ENCODE measurements at places on chromosomes 6 and 20.
A peak's percentile ranks its signal among the peaks of the same experiment; 100 is the strongest.

GRCh38 chr6:18350712-18351111 lies 36.4 kb upstream of the RNF144B start:
- no peak for DNase-seq

GRCh38 chr6:11322252-11322885 lies 89.9 kb upstream of the NEDD9 start:
- no peak for DNase-seq

- DNase-seq: no peak
These were observed 3.1 kb downstream of the MAN1A1 start for GRCh38 chr6:119346450-119346849.

GRCh38 chr20:32336918-32337347 lies 21.2 kb upstream of the ASXL1 start:
- no peak for DNase-seq

DNA sequence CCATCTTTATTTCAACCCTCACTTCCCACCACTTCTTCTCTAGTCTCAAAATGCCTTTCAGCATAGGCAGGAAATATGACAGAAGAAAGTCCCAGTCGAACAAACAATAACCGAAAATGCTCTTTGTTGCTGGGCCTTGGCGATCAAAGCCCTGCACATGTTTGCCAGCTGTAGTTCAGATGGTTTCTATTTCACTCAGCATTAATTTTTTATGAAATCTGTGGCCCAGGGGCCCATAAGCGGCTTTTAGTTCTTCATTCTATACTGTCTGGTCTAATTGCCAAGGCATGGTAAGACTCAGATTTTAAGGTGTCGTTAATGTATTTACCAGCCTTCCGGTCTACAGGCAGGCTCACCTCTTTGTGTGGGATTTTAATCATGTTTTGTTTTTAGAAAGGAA lies 10.9 kb upstream of the F13A1 start:
- DNase-seq: no peak

DNA sequence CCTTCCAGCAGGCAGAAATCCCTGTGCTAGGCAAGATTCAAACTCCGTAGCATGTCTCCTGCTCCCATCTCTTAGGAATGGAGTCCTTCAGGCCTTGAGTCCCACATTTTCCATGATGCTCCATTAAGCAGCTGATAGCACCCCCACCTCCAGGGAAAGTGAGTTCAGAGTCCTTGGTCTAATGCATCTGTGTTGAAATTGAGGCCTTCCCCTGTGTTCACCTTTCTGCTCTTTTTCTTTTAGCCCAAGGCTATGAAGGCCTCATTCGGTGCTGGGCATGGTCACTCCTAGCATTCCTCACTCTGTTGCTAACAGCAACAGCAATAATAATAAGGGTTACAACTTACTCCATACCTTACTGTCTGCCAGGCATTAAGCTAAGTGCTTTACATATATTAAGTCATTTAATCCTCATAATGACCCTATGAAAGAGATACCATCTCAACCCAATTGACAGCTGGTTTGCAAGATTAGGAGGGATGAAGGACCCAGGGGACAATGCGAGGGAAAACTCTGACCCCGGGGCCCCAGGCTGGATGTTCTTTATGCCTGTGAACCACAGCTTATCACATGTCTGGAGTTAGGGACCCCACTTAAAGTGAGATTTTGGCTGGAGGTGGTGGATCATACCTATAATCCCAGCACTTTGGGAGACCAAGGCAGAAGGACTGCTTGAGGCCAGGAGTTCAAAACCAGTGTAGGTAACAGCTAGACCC lies 17.5 kb upstream of the PANK2 start:
- DNase-seq: no peak

GRCh38 chr6:157358287-157358686 lies 22.7 kb upstream of the ZDHHC14 start:
- DNase-seq: no peak

GRCh38 chr20:17850684-17851026 lies 117.9 kb downstream of the SNX5 start:
- DNase-seq: no peak

DNA sequence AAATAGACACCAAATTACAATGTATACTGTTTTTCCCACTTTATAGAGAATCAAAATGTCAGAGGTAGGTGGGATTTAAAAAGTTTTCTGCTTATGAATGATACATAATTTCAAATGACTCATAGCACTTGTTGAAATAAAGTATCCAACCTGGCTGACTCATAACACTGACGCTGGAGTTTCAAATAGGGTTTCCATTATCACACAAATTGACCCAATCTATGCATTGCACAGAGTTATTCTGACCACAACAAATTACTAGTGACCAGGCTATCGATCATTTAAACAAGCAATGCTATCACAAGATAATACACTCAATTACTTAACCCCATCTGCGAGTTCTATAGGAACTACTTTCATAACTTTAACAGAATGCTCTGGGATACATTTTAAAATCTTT lies 31.9 kb upstream of the PRELID3B start:
- no peak for DNase-seq

- DNase-seq: peak; percentile 34
These were observed 55.9 kb upstream of the SOX4 start for GRCh38 chr6:21537637-21538036.

- no peak for DNase-seq
These were observed 180.6 kb upstream of the ZFP64 start for GRCh38 chr20:52372169-52372568.

GRCh38 chr6:136586295-136586694 lies 36.1 kb upstream of the MAP7 start:
- DNase-seq: no peak

DNA sequence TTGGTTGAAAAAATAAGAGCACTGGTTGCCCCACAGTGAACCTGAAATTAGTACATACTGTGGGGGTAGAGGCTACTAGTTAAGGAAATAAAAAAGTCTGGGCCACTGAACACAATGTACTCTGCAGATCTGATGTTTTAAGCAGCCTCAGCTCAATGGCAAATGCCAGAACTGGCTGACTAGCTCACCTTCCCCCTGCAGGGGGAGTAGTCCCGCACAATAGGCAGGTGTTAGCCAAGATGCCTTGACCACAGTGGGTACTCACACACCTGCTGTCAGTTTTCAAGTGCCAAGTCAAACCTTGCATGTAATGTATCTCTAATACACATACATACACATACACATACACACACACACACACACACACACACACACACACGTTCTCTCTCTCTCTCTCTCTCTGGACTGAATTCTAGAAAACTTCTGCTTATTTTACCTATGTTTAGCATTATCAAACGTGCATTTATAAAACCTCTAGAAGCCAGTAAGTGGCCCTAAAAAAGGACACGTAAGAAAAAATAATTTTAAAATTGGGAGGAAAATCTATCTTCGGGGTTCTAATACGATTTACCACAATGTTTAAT lies 36.1 kb downstream of the GMDS start:
- no peak for DNase-seq

GRCh38 chr20:59253779-59254319 lies 46.6 kb upstream of the EDN3 start:
- DNase-seq: no peak

- DNase-seq: peak; percentile 75
These were observed 133.9 kb downstream of the AGPAT4 start for GRCh38 chr6:161139766-161140553.

DNA sequence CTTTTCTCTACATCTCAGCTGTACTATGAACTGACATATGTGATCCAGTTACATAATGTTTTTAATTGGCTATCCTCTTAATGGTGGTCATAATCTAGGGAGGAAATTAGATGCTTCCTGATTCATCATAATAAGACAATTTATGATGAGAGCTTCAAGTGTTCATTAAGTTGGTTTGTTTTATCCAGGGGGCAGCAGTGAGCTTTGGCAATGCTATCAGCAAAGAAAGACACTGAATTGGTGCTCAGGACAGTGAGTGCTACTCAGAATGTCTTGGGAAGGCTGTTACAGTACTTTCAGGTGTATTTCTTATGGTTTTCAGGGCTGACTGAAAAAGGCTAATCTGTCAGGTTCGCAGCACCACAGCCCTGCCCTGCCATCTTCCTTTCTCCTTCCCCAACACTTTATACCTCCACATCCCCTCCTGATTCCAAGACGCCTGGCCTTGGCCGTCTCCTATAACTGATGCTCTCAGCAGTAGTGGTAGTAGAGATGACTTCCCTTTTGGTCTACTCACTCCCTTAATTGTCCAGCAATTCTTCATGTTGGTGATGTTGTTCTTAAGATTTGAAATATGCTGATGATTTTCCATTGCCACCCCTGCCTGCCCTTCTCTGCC lies 67.0 kb upstream of the TNFAIP3 start:
- DNase-seq: no peak

DNA sequence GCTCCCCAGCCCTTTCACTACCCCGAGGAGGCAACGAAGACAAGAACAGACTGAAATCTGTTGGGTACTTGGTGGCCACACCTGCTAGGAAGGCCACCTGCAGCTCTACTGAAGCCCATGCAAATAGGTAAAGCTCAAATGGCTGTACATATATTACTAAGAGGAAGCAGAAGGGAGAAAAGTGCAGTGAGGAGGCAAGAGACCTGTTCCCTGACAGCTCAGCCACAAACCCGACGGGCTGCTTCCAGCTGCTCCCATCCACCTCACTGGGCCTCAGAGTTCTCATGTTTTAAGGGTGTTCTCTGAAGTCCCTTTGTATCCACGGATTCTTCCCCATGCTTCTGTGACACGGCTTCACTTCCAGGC lies 24.6 kb downstream of the TRAM2 start:
- no peak for DNase-seq

DNA sequence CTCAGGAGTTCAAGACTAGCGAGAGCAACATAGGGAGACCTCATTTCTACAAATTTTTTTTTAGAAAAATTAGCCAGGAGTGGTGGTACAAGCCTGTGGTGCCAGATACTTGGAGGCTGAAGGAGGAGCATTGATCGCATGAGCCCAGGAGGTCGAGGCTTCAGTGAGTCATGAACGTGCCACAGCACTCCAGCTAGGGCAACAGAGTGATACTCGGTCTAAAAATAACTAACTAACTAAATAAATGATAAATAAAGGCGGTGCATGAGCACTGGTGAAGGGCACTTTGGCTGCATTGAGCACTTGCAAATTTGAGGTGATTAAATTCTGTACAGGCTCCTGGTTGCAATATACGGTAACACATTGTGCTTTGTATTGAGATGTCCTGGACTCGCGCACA lies 13.5 kb downstream of the HLA-A start:
- DNase-seq: no peak

- DNase-seq: no peak
These were observed 110.1 kb downstream of the IYD start for GRCh38 chr6:150478656-150479545.

DNA sequence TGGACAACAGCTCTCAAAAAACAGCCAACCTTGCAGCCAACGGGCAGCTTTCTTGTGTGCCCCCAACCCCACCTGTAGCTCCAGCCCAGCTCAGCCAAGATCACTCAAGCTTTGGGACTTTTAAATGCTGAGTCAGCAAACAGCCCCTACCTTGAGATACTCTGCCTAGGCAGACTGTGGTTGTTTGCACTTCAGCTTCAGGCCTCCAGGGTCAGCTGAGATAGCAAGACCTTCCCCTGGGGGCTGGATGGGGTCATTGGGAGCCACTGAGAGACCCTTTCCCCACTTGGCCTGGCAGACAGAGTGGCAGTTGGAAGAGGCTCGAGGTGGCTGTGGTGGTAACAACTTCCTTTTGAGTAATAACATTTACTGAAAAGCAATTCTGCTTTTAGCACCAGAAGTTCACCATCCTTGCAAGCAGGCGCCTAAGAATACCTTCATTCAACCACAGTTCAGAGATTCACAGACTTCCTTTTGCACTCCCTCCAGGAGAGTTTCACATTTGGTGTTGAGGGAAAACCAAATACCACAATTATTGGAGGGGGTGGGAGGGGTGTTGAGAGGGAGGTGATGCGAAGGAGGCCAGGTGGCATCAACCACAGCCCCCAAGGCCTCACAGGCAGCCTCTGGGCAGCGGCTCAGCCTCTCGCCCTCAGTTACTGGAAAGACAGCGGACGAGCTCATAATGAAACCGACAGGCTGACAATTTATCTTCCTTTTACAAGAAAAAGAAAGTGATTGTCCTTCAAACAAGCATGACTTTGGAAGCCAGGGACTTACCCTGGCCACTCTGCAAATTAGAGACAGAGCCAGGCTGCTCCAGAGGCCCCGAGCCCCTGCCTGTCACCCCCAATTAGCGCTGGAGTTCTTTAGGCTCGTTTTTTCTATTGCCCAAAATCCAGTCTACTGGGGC lies 148.1 kb downstream of the CEBPB start:
- DNase-seq: no peak

DNA sequence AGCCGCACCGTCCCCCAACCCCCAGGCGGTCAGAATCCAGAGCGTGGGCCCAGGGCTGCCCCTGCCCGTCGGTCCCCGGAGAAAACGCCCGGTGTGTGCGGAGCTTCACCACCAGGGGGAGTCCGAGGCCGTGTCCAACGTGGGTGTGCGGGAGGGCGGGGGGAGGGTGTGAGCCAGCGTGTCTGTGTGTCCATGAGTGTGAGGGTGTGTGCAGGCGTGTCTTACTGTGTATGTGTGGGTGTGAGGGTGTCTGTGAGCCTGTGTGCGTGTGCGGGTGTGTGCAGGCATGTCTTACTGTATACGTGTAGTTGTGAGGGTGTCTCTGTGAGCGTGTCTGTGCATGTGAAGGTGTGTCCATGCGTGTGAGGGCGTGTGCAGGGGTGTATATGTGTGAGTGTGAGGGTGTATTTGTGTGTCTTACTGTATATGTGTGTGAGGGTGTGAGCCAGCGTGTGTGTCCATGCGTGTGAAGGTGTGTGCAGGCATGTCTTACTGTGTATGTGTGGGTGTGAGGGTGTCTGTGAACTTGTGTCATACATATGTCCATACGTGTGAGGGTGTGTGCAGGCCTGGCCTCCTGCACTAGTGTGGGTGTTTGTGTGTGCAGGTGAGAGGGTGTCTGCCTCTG lies 24.6 kb upstream of the GATA5 start:
- no peak for DNase-seq

GRCh38 chr6:27311806-27312145 lies 297 bp downstream of the POM121L2 start:
- DNase-seq: no peak

DNA sequence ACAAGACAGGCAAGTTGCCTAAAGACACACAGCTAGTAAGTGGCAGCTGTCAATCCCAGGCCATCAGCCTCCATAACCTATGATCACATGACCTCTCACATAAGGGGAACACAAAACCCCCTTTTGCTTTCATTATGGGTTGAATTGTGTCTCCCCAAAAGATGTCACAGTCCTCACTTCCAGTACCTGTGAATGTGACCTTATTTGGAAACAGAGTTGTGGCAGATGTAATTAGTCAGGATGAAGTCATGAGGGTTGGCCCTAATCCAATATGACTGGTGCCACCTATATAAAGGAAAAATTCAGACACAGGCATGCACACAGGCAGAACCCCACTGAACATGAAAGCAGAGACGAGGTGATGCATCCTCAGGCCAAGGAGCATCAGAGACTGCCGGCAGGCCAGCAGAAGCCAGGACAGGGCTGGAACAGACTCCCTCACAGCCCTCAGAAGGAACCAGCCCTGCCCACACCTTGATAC lies 33.6 kb downstream of the GFOD1 start:
- no peak for DNase-seq
